ENCODE measurements at places on chromosomes 5 and 9.

GRCh38 chr5:9174446-9174845, 371.4 kb downstream of the SEMA5A start:
- no peak for DNase-seq

GRCh38 chr5:60457233-60457632, 242.7 kb downstream of the DEPDC1B start:
- no peak for DNase-seq

GRCh38 chr9:14936491-14936890, 26.3 kb upstream of the FREM1 start:
- DNase-seq: no peak

DNA sequence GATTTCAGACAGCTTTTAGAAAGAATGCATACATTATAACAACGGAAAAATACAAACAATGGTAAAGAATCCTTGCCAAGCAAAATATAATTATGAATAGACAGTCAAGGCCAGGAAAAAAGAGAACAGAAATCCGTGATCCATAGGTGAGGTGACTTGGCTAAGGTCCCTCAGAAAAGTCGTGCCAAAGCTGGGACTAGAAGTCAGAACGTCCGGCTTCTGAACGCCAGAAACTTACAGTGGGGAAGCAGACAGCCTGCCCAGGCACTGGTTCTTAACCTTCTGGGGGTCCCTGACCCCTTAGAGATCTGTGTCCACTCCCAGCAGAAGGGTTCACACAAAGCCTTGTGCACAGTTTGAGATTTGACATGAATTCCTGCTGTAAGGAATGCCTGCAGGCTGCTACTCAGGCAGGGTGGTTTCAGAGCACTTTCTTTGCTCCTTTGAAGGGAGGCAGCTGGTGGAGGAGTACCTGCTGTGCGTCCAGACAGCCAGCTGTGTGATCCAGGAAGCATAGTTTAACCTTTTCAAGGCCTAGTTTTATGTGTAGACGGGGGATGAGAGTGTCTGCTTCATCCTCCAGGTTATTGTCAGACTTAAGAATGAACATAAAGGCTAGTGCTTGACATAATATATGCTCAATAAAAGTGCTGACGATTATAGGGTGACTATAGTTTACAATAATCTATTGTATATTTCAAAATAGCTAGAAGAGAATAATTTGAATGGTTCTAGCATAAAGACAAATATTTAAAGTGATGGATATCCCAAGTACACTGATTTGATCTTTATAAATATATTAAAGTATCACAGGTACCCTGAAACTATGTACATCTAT, 852 bp downstream of the ARHGEF37 start:
- DNase-seq: no peak

- DNase-seq: no peak
Measured at GRCh38 chr9:108113596-108113995, 624.0 kb upstream of the KLF4 start.

DNA sequence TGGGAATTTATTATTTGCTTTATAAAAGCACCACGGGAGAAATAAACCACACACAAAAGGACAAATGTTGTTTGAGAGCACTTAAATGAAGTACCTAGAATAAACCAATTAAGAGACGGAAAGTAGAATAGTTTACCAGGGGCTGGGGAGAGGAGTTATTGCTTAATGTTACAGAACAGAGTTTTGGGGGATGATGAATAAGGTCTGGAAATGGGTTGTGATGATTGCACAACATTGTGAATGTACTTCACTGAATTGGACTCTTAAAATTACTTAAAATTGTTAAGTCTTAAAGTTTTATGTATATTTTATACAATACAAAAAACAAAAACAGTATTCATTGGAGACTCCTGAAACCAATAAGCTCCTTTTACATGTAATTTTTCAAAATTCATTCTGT, 1.5 kb downstream of the ZBTB43 start:
- no peak for DNase-seq

DNA sequence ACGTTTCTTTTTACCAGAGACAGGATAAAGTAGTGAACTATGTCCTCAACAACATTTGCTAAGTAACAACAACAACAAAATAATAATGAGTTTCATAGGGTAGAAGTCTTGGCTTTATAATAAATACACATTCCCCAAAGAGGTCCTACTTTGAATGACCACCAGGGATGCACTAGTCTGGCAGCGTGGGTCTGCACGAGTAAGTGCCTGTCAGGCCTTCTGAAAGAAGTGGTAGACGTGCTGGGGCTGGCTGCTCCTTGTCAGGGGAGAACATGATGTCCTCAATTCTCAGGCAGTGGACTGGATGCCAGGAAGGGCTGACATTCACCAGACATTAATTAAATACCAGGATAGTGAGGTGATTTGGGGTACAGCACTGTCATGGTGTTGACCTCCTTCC, 331.1 kb downstream of the TMEM38B start:
- no peak for DNase-seq

DNA sequence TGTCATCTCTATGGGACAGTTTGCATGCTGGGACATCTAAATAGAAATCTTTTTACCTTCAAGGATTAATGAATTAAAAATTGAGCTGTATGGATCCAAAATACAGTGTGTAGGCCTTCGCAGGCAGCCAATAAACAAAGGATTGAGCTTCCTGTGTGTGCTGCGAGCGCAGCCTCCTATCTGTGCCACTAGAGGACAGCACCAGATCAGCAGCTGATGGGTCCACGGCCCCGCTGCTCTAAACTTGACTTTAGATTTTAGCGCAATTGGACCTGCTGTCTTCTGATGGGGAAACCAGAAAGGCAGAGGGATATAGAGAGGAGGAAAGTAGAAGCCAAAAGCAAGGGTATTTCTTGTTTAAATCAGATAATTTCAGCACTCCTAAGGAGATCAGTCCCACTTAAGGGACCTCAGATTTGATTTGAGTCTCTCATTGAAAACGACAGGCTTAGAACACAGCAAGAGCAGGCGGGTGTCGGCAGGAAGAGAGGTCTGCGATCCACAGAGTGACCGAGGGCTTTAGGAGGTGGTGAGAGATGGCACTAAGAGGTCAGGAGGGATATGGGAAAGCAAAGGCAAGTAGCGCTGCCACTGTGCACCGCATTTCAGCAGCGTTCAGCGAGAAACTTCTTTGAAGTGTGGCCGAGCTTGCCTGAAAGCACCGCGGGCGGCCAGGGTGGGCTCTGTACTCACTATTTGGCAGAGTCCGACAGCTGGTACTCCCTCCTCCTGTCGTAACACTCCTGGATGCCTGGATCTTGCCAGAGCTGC, 214.3 kb downstream of the GNA14 start:
- no peak for DNase-seq

- no peak for DNase-seq
Measured at GRCh38 chr9:130770679-130771442, 64.2 kb upstream of the ABL1 start.

GRCh38 chr5:78221964-78222451, 72.5 kb downstream of the AP3B1 start:
- DNase-seq: no peak

DNA sequence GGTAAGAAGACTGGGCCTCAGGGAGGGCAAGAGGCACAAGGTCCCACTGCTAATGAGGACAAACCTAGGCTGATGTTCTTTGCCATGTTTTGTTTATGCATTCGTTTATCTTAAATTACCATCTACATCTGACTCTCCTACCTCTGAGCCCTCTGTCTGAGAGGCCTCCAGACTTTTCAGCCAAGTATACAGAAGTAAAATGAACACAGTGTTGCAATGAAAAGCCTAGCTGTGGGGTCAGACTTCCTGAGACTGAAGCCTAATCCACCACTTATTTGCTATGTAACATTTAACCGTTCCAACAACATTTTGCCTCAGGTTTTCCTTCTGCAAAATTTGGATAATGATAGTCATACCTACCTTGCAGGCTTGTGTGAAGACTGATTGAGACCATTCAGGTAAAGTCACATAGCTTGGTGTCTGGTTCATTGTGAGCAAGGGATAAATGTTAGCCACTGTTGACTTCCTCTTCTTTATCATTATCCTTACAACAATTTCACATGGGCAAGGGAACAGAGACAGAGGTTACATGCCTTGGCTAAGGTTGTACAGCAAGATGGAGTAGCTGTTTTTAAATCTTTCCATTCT, 374.9 kb upstream of the CLINT1 start:
- no peak for DNase-seq

- DNase-seq: no peak
Measured at GRCh38 chr5:142134331-142135010, 25.9 kb downstream of the NDFIP1 start.

DNA sequence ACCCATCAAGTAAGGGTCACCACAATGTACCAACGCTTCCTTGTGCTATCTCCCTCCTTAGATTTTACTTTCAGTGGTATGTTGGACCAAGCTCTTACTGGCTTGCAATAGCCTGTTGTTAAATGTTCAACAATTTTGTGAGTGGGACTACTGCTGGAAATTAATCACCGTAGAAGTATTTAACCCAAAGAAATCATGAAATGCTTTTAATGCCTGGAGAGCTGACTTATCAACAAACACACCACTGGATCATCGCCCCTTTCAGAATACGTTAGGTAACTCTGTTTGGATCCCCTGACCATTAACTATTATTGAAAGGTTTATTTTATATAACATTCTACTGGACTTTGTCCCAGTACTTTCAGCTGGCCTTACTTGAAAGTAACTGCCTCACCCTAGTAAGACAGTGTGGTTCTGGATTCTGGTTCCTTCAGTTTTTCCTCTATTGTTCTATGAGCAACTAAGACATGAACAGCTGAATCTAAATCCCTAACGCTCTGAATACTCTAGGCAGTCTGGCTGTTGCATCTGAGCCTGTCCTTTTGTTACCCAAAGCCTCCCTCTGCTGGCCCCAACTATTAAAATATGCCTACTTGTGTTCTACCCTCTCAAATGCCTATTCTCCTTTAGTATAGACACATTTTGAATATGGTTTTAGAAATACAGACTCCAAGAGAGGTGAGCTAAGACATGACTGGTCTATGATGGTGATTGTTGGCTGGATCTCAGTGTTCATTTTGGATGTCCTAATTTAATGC, 1203.4 kb upstream of the DMAC1 start:
- DNase-seq: no peak

- no peak for DNase-seq
Measured at GRCh38 chr9:131669269-131670157, 70.4 kb downstream of the RAPGEF1 start.

- no peak for DNase-seq
Measured at GRCh38 chr9:116623715-116624114, 63.4 kb upstream of the TRIM32 start.

DNA sequence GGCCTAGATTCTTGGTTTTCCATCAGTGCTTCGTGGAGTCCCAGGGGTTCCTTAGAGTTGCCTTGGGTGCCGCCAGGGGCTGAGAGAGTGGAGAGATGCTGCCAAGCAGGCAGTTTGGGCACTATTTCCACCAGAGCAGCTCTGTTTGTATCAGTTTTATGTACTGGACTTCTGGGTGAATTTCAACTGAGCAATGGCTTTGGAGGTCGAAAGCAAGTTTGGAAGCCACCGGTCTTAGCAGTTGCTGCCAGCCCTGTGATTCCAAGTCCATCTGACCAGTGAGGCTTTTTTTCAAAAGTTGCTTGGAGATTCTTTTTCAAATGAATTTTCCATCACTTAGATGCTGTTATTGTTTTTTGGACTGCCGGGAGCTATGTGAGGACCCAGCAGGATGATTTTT, 68.5 kb downstream of the ANGPTL2 start:
- DNase-seq: no peak

GRCh38 chr9:128554155-128554862, 1.9 kb downstream of the SPTAN1 start:
- DNase-seq: no peak

GRCh38 chr9:6761306-6761705, 3.5 kb downstream of the KDM4C start:
- no peak for DNase-seq

DNA sequence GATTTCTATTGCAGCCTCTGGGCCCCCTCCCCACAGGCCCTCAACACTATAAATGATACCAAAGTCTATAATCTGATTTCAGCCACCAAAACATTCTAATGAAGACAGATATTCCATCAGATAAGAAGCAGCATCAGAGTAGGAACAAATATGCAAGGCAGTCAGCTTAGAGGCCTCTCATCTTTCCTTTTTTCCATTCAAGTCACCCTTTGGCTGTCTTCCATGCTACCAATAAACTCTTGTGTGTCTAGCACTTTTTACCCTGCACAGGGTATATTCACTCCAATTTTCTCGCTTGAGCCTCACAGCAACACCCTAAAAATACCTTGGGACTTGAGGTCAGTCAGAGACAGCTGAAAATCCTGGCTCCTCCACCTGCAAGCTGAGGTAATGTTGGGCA, 193.7 kb downstream of the BRINP1 start:
- DNase-seq: no peak

GRCh38 chr9:6302417-6302816, 25.8 kb upstream of the TPD52L3 start:
- DNase-seq: no peak

DNA sequence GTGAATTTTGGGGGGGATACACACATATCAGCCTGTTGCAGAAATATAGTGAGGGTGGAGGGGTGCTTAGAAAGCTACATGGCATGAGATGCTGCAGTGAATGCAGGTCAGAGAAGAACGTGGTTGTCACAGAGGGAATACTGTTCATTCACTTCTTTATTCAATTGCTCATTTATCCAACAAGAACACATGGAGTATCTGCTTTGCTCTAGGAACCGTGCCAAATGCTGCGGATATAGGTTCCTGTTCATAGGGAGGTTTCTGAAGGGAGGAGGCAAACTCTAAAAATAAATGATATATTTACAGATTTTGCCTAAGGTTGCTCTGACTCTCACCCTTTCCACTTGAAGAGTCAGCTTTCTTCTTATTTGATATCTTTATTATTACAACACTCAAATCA, 444.3 kb upstream of the CLINT1 start:
- DNase-seq: no peak

DNA sequence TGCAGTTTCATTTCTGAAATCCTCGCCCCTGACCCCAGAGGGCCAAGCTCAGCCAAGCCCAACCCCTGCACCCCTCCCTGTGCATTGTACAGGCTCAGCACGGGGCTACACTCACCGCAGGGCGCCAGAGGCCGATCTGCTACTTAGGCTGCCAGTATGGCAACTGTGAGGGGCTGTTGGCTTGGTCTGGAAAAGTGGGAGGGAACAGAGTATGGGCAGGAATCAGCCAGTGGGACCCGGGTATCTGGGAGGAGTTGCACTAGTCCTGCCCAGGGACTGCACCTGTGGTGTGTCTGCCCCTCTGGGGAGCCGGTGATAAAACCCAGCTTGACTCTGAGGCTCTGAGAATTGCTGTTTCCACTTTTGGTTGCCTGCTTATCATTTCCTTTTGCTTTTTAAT, 167.4 kb upstream of the KIF2A start:
- no peak for DNase-seq

GRCh38 chr9:36772449-36773403, 200.0 kb downstream of the MELK start:
- DNase-seq: no peak

GRCh38 chr9:126857261-126857960, 3.0 kb upstream of the ZBTB34 start:
- no peak for DNase-seq

GRCh38 chr5:10485142-10485795, 43.6 kb downstream of the ROPN1L start:
- DNase-seq: no peak
